Fibroblast of upper back skin (primary cell): ENCODE measurements at places on chromosomes 11 and 22.

DNA sequence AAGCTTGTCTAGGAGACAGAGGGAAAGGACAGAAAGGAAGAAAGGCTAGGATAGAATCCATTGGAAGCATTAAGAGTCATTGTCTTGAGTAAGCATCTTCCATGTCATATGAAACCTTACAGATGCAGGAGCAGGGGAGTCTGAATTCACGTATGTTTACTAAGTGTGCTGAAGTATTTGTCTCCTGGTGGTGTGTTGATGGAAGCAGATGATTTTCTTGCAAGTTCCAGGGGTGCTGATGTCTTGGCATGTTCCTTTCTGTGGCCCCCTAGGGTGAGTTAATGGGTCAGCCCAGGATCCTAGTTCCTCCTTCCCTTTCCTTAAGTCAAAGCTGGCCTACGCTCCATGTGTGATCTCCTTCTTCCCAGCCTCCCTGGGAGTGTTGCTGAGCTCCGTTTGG is 110.2 kb downstream of the TEAD1 start:
- peak; percentile 81 for DNase-seq

- no peak for DNase-seq
These were observed 12.5 kb downstream of the QSER1 start for GRCh38 chr11:32905028-32905667.

DNA sequence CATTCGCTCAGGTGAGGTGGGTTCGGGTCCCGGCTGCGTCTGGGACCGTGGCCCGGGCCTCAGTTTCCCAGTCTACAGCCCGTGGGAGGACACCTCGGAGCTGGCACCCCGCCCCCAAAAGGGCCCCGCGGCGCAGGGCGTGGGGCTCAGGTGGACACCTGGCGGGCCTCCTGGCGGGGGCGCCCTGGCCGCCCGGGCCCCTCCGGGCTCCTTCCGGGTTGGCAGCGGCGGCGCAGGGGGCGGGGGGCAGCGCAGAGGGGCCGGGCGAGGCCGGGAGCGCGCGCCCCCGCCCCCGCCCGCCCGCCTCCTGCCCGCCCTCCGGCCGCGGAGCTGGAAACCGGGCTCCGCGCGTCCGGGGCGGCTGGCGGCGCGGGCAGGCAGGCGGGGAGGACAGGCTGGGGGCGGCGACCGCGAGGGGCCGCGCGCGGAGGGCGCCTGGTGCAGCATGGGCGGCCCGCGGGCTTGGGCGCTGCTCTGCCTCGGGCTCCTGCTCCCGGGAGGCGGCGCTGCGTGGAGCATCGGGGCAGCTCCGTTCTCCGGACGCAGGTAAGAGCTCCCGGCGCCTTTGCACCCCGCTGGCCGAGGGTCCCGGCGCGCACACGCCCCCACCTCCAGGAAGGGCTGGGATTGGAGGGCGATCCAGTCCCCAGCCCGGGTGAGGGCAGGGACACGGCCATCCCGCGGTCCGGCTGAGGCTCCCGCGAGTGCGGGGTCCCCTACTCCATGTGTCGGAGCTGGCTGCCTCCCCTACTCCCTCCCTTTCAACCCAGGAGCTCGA is at the start of gene EMID1:
EMID1 (plus strand) TSS at position 303 of the 778 bp plus-strand sequence; CDS start at position 446, 143 bp downstream.
- peak; percentile 19 for DNase-seq

DNA sequence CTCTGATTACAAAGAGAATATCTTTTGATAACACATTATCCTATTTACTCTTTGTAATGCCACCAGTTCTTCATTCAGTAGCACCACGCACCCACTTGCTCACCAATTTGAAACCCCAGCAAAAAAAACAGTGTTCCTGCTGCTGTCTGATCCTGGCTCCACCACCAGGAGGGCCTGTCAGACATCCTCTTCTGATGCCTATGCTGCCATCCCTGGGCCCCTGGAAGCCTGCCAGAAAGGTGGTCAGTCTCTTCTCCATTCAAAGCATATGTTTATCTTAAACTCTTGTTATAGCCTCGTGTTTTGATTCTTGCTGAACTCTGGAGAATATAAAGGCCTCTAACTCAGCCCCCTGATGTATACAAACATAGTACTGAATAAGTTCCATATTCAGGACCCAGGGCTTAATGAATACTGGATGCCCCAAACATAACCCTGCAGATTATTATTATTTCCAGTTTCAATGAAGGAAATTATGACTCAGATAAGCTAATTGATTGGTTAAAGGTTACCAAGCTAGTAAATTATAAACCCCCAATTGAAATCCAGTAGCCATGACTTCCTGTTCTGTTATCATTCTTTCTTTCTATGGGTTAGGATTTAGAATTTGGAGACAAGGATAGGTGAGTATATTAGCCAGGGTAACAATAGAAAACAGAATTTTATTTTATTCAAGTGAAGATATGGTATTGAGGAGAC is 116.7 kb downstream of the NTM start:
- no peak for DNase-seq

DNA sequence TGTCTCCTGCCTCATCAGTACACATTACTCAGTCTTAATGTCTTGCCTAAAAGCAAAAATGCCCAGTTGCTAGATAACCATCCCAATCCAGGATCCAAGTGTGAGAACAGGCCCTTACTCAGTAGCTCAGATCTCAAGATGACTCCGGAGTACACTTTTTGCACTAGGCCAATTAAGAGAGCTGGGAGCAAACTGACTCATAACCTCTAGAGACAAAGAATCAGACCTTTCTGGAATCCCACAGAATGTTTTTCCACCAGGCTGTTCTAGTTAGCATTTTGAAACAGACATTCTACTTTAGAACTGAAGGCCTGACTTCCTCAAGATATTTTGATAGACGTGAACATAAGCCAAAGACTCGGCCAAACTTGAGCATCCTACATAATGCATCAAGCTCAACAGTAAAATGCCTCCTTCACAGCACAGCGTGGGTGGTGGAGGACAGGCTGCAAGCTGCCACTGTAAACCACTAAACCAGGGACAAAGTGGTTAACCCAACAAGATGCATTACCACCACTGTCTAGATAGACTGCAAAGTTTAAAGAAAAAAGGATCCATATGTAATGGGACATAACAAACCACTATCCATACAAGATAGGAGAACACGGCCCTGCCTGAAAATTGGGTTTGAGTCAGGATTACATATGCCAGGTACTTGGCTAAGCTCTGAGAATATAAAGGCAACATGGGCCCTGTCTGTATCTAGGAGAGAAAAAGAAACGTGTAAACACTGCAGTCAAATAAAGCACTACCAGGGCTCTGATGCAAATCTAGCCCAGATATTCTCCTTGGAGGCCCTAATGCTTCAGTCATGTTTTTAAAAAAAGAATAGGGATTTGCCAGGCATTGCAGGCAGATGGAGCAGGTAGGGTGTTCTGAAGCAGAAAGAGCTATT is 48.3 kb downstream of the MYH9 start:
- DNase-seq, result peak; percentile 88
